H4 (cell line): ENCODE measurements at places on chromosomes 3 and 15. TPM values are rescaled to one million over a fixed set of nuclear protein-coding genes. Genes with fewer than 3 reads are reported as not detected.
A peak's percentile ranks its signal among the peaks of the same experiment; 100 is the strongest.

The ALDH1A2 gene
- total RNA-seq, result not detected in 2 replicates

The LMCD1 gene
- 12.0 and 13.7 TPM in 2 replicates for total RNA-seq

The ALG1L2 gene
- total RNA-seq, result not detected in 2 replicates

The CFAP161 gene
- total RNA-seq, result 0.25 and 1.7 TPM in 2 replicates

The RBP2 gene
- not detected in 2 replicates for total RNA-seq

The TMEM212 gene
- not detected in 2 replicates for total RNA-seq

The TTLL13 gene
- total RNA-seq, result 0.06 TPM in 1 of 2 replicates, not detected in the other

The GPR149 gene
- not detected in 2 replicates for total RNA-seq

The ETFA gene
- total RNA-seq, result 169 and 208 TPM in 2 replicates

The LYSMD4 gene
- total RNA-seq, result 4.0 and 5.7 TPM in 2 replicates

The CFAP44 gene
- total RNA-seq, result 0.41 and 0.91 TPM in 2 replicates

The KY gene
- total RNA-seq, result 0.04 TPM in 1 of 2 replicates, not detected in the other

The NOX5 gene
- not detected in 2 replicates for total RNA-seq

The TBL1XR1 gene
- 102 and 118 TPM in 2 replicates for total RNA-seq

The ZDHHC3 gene
- total RNA-seq, result 30.1 and 46.8 TPM in 2 replicates

The EXD1 gene
- total RNA-seq, result 0.12 TPM in 1 of 2 replicates, not detected in the other

DNA sequence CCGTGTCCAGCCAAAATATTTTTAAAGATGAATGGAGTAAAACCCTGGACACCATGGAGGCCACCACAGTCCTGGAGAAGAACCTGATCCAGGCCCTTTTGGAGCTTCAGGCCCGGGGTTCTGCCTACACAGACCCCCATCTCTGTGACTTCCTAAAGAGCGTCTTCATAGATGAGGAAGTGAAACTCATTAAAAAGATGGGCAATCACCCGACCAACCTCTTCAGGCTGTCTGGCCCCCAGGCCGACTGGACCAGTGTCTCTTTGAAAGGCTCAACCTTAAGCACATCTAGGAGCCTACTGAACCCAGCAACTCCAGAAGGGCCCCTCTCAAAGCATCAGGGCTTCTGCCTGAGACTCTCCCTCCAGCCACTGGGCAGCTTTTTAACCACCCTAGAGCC is 107.9 kb upstream of the FAM174B start:
- DNase-seq, result no peak

DNA sequence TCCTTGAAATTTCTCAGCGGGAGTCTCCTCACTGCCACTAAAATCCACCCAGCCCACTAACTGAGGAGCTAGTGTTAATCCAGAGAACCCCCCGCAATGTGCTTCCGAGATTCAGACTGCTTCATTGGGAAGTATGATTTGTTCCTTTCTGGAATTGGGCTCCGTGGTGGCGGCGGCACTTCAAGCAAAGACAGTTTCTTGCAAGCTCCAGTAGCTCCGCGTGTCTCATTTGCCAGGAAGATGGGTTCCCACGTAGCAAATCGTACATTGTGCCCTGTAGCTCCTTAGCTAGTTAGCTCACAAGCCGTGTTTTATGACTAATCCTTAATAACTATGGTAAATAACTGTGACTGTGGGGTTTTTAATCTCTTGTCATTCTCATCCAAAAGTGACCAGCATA is 45.4 kb downstream of the SLC6A1 start:
- DNase-seq, result no peak

- DNase-seq, result no peak
Measured at GRCh38 chr3:178480274-178480673, 56.0 kb upstream of the KCNMB2 start.

GRCh38 chr15:73597036-73597638 is 36.1 kb downstream of the NPTN start:
- no peak for DNase-seq

- DNase-seq, result peak; percentile 11
Measured at GRCh38 chr3:64988188-64988587, 300.4 kb upstream of the ADAMTS9 start.

DNA sequence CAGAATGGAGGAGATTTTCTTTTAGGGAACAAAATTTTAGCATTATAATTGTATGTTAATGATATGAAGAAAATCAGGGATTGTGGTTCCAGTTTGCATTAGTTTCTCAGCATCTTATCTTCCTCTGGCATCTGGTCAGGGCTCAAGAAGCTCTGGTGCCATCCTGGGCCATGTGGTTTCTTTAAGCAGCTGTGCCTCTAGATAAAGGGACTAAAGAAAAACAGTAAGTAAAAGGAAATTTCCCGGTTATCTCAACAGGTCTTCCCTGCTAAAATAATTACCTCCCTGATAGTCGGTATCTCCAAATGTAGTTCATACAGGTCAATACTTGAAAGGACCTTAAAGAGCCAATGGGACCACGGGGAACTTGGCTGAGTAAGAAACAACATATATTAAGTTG is 375.1 kb upstream of the RBMS3 start:
- no peak for DNase-seq

DNA sequence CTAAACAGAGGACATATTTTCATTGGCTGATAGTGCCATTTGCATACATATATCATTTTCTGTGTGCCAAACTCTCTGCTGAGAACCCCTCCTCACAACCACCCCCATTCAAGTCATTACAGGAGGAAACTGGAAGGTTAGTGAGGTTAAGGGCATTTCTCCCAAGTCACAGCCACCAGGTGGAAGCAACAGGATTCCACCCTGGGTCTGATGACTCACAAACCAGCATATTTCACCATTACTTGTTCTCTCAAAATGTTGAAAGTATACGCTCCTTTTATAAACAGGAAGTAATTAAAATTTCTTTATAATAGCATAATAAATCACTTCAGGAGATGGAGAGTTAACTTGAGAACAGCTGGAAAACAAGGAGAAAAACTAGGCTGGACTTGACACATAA is 398.6 kb upstream of the WNT5A start:
- peak; percentile 89 for DNase-seq

DNA sequence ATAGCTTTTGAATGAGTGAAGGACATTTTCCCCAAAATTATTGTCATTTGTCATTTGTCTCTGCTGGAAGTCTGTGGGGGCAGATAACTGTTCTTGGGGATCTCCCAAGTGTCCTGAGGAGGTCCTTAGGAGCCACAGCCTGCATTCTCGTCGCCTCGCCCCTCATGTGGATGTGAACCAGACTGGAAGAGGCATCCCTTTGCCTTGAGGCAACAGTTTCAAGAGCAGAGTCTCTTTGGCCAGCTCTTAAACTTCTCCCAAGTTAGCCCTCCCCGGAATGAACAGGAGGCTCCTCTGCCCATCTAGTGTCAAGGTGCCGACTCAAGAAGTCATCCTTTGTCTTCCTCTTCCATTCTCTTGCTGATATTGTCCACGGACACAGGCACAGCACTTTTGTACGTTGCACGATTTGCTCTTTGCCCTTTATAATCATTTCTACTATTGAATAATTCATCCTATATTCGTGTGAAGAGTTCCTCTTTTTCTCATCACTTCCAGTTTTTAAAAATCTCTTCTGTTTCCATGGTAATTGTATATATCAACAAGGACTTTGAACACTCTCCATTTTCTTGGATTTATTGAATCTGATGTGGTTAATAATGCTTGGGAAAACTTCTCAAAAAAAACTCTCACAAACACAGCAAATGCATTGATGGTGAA is 40.8 kb upstream of the CD47 start:
- no peak for DNase-seq

GRCh38 chr3:50010959-50011358 is 71.0 kb downstream of the RBM6 start:
- DNase-seq, result no peak

DNA sequence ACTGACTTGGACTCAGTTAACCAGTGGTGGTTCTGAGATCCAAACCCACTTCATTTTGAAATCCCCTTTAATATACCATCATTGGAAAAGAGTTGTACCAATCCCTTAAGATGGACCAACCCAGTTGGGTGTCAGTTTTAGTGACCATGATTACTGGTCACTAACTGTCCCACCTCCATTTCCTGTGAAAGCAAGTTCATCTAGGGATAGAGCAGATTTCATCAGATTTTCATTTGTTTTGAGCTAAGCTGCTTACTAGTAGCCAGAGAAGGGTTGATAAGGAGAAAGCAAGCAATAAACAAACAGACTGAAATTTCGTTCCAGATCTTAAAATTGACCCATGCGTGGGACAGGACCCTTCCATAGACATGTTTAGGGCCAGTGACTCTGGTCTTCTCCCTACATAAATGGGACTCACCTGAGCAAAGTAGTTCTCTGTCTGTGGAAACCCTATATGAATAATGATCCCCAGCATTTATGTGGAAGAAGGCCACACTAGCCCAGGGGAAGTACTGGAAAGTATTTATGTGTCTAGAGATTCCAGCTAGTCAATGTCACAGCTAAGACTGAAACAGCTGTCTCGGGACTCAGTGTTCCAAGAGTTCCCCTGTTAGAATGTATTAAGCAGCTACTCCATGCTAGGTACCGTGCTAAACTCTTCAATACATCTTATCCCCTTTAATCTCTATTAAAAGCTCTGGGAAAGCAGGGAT is 196.0 kb upstream of the BCL6 start:
- no peak for DNase-seq

- DNase-seq, result peak; percentile 81
Measured at GRCh38 chr15:77659350-77660321, 26.9 kb upstream of the LINGO1 start.

GRCh38 chr3:127206154-127206553 is 13.2 kb downstream of the PRR23E start:
- DNase-seq, result no peak

DNA sequence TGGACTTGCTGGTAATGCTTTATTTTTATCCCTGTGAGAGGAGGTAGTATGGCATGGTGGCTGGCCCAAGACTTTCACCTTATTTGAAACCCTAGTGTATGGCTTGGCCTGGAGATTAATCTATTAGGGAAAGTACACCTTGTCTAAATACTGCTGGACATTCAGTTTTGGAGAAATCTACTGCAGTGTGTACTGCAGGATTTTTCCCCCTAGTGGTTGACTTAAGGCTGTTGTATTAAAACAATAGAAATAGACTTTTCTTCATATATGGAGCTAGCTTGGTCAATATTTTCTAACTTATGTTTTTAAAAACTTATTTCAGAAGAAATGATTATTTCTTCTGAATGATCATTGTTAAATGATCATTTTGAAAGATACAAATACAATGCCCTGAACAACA is 13.9 kb upstream of the SLITRK3 start:
- no peak for DNase-seq

DNA sequence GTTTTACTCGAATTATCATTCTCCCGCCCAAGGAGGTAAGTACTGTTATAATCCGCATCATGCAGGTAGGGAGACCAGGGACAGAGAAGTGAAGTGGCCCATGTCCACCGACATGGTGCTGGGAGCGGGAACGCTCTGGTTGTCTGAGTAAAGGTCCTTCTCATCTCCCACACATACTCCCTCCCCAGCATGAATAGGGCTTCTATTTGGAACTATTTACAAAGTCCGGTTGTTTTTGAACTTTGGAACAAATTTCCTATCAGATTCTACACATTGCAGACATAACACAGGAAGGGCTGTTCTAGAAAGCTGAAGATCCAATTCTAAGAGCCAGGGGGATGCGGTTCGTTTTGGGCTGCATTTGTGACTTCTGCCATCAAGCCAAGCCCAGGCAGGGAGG is 94.8 kb upstream of the TLE3 start:
- DNase-seq, result no peak

DNA sequence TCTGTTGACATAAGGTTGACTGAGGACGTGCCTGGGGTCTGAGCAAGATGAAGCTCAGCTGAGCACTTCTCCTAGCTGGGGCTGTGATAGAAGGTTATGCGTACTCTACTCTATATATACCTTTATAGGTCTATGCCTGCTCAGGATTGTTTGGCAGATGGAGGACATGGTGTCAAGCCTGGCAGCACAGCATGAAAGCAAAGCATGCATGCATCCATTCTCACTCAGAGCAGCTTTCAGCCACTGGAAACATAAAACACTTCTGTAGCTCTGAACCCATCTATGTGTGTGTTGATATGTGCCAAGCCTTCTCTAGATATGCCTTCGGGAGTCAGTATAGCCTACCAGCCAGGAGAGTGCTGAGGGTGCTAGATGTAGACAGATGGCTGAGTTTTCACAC is 142.3 kb upstream of the NUDT16 start:
- DNase-seq, result no peak

DNA sequence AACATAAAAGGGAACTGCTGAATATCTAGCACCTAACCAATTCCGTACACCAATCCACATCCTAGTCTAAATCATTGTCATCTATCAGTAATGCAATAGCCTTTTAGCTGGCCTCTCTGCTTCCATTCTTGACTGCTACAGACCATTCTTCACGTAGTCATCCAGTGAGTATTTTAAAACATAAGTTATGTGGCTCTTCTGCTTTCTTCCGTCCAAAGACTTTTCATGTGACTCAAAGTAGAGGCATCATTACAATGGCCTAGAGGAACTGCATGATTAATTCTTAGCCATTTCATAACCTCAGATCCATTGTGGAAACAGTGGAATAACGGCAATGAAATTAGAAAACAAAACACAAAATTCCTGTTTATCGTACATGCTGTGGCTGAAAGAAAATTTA is 88.9 kb upstream of the CBLB start:
- DNase-seq, result no peak

- DNase-seq, result no peak
Measured at GRCh38 chr3:134625462-134625861, 25.4 kb downstream of the KY start.

- DNase-seq, result no peak
Measured at GRCh38 chr3:66270701-66271100, 49.9 kb downstream of the SLC25A26 start.

- DNase-seq, result no peak
Measured at GRCh38 chr3:123424321-123424998, 24.4 kb downstream of the ADCY5 start.

- DNase-seq, result no peak
Measured at GRCh38 chr3:119743921-119744320, 38.0 kb upstream of the NR1I2 start.

GRCh38 chr3:119034256-119035013 is at the start of gene IGSF11:
TSS of gene IGSF11 (minus strand) at chr3:119034846. CDS start at chr3:119034582, 264 bp downstream.
- peak; percentile 37 for DNase-seq

DNA sequence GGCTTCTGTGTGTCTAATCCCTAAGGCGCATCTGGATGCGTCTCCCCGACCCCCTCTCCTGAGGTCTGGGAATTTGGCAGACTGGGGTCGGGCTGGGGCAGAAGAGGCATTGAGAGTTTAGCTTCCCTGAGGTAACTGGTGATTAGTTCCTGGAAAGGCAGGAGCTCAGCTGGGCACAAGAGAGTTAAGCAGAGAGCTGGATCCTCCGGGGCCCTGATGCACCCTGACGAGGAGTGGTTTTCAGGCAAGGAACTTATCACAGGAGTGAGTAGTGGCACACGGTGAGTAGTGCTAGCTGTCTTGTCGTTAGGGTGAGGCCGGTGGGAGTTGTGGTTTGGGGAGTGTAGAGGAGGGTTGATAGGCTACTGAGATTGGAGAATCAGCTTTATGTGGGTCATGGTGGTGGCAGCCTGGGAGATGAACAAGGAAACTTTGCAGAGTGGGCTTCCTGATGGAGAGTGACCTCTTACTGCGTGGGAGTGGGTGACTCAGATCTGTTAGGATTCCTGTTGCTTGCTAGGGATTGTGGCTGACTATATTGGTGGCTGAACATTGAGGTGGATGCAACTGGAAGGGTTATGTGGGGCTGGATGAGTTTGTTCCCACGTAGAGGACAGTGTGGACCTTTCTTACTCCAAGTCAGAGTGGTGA is 897 bp downstream of the RAD54L2 start:
- no peak for DNase-seq
